ENCODE measurements at places on chromosomes 16 and 17. TPM values are rescaled to one million over a fixed set of nuclear protein-coding genes. Genes with fewer than 3 reads are reported as not detected.

SLFN11 gene
- 50.1 TPM for total RNA-seq

- peak overlapping the region; percentile 99 for H3K27ac ChIP-seq
- peak; percentile 88 for DNase-seq
- H3K27me3 ChIP-seq: no peaks in the 10 kb centered on the region
- H3K4me3 ChIP-seq: peak overlapping the region; percentile 80
These were observed 101.1 kb downstream of the XYLT1 start for GRCh38 chr16:17369421-17370222.

- peaks cover 16% of the 10 kb centered on the region for H3K27me3 ChIP-seq
- no peak overlapping the region for H3K27ac ChIP-seq
- no peak overlapping the region for H3K4me3 ChIP-seq
- DNase-seq: no peak
These were observed 80.3 kb upstream of the LHX1 start for GRCh38 chr17:36856903-36857381.

GRCh38 chr16:74020095-74020670 is 276.4 kb upstream of the PSMD7 start:
- H3K4me1 ChIP-seq: no peaks in the 10 kb centered on the region
- no peak overlapping the region for H3K27ac ChIP-seq

GRCh38 chr17:42061646-42062487 is 11.5 kb upstream of the C17orf113 start:
- no peak overlapping the region for H3K4me3 ChIP-seq
- H3K27ac ChIP-seq: no peak overlapping the region
- H3K4me1 ChIP-seq: peaks cover 38% of the 10 kb centered on the region
- no peaks in the 10 kb centered on the region for H3K27me3 ChIP-seq

- DNase-seq: no peak
- H3K36me3 ChIP-seq: peaks cover 35% of the 10 kb centered on the region
- no peak overlapping the region for H3K4me3 ChIP-seq
These were observed 22.4 kb downstream of the CRAMP1 start for GRCh38 chr16:1634541-1634940.

GRCh38 chr17:81514739-81515529 is 2.3 kb upstream of the ACTG1 start:
- peaks cover 25% of the 10 kb centered on the region for H3K4me1 ChIP-seq
- DNase-seq: peak; percentile 77
- H3K36me3 ChIP-seq: peaks cover 32% of the 10 kb centered on the region
- no peaks in the 10 kb centered on the region for H3K27me3 ChIP-seq

- no peak overlapping the region for H3K27ac ChIP-seq
- H3K36me3 ChIP-seq: peaks cover 13% of the 10 kb centered on the region
These were observed 16.8 kb downstream of the MYBBP1A start for GRCh38 chr17:4538236-4539002.

DNA sequence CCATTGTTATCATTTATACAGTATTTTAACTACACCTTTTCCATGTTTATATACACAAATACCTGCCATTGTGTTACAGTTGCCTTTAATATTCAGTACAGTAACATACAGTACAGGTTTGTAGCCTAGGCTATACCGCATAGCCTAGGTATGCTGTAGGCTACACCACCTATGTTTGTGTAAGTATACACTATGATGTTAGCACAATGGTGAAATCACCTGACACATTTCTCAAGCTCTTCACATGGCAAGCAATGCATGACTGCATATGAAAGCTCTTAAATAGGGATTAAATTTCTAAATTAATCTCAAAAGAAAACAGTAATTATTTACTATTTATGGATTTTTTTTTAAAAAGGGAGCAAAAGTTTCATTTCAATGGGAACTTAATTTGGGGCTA is 12.0 kb downstream of the LRRC37B start:
- no peak overlapping the region for H3K4me3 ChIP-seq
- no peaks in the 10 kb centered on the region for H3K27me3 ChIP-seq
- no peak overlapping the region for H3K27ac ChIP-seq
- H3K36me3 ChIP-seq: peaks cover 41% of the 10 kb centered on the region

- H3K27me3 ChIP-seq: no peaks in the 10 kb centered on the region
- DNase-seq: no peak
- H3K27ac ChIP-seq: no peak overlapping the region
- peaks cover 8% of the 10 kb centered on the region for H3K36me3 ChIP-seq
- no peaks in the 10 kb centered on the region for H3K4me1 ChIP-seq
These were observed 41.4 kb downstream of the VPS53 start for GRCh38 chr17:673200-673681.
